ENCODE measurements at places on chromosomes 1 and 21.
A peak's percentile ranks its signal among the peaks of the same experiment; 100 is the strongest.

- DNase-seq, result peak; percentile 47
Observed at GRCh38 chr1:6612641-6613360, 730 bp upstream of the PHF13 start.

DNA sequence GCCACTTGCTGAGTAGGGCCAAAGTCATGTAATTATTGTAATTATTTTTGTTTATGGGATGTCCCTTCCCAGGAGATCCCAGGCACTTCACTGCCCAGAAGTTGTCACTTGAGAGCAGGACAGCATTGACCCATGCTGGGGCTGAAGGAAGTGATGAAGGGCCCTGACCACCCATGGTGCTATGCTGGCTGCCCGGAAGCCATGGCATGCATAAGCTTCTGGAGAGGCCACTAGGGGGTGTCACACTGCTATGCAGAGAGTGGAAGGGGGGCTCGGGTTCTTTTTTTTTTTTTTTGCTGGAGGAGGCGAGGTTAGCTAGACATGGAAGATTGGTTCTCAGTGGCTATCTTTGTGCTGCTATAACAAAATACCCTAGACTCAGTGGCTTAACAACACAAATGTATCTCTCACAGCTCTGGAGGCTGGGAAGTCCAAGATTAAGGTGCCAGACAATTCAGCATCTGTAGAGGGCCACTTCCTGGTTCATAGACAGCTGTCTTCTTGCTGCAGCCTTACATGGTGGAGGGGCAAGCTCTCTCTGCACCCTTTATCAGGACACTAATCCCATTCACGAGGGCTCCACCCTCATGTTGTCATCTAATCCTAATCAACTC lies 84.9 kb downstream of the CNIH3 start:
- no peak for DNase-seq

DNA sequence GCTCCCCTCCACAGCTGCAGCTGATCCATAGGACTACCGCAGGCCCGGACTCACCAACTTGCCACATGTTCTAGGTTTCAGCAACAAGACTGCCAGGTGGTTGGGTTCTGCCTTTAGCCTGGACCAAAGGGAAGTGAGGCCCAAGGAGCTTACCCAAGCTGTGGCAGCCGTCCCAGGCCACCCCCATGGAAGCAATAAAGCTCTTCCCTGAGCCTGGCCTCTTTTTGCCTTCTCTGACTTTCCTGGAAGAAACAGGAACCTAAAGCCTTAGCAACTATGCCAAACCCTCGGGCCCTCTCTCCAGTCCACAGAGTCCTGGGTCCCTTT lies 2.7 kb upstream of the ARTN start:
- DNase-seq, result no peak

GRCh38 chr1:54296666-54297065 lies 96.7 kb downstream of the MRPL37 start:
- DNase-seq, result no peak

GRCh38 chr1:206466840-206467649 lies 3.2 kb upstream of the IKBKE start:
- no peak for DNase-seq

GRCh38 chr1:96520579-96520947 lies 201.0 kb upstream of the PTBP2 start:
- peak; percentile 42 for DNase-seq

DNA sequence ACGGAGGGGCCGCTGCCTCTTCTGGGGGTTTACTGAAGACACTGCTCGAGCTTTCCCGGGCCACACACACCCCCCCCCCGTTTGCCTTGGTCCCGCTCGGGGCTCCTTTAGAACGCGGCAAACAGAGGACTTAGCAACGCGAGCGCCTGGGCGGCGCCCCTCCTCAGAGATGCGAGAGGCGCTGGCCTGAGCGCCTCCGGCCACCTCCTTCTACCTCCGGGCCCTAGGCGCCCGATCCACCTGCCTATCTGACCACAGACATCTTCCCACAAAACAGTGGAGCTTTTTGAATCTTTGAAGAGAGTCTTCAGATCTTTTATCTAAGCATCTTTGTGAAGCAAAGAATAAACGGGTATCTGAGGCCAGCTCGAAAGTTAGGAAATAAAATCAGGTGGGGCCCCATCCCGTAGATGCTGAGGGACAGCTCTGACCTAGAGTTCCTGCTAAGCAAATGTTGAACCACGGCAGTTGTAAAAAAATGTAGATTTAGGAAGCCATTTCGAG lies 436 bp upstream of the TTLL7 start:
- peak; percentile 85 for DNase-seq

DNA sequence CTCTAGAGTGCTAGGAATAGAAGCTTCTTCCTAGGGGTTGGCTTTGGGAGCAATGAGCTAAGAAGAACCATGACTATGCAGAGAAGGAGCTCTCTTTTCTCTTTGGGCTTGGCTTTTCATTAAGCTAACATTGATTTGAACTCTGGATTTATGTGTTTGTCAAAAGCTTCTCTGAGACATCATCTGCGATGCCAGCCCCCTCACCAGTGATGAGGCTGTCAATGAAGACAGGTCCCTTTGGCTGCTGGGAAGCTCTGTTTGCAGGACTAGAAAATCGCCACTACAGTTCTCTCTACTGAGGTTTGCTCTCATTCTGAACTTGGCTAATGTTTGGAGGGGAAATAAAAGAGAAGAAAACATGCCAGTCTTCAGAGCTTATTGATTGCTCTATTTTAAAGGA lies 185.0 kb downstream of the PCP4 start:
- no peak for DNase-seq

GRCh38 chr1:55531644-55532043 lies 316.5 kb upstream of the USP24 start:
- no peak for DNase-seq

GRCh38 chr1:168301664-168302320 lies 21.1 kb downstream of the TBX19 start:
- DNase-seq, result peak; percentile 47

- DNase-seq, result no peak
Observed at GRCh38 chr1:236394879-236395229, 768 bp downstream of the EDARADD start.

- no peak for DNase-seq
Observed at GRCh38 chr1:202376247-202376646, 27.7 kb downstream of the PPP1R12B start.

GRCh38 chr1:108050911-108051629 lies 86.1 kb upstream of the VAV3 start:
- DNase-seq, result peak; percentile 8

DNA sequence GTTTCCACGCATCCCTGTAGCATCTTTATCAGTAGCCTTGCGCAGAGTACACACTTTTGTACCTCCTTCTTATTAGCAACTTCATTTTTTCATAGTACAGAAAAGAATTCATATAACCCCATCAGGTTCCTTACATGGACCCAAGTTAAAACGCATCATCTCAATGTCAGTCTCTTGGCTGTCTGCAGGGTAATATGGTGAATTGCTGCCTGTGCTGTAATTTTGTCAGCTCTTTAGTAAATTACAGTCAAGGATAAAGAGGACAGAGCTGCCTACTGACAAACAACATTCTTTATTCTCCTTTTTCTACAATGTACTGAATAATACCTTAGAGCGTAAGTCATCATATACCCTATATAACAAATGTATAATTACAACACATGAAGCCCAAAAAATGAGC lies 222.5 kb downstream of the MRPL39 start:
- DNase-seq, result no peak

DNA sequence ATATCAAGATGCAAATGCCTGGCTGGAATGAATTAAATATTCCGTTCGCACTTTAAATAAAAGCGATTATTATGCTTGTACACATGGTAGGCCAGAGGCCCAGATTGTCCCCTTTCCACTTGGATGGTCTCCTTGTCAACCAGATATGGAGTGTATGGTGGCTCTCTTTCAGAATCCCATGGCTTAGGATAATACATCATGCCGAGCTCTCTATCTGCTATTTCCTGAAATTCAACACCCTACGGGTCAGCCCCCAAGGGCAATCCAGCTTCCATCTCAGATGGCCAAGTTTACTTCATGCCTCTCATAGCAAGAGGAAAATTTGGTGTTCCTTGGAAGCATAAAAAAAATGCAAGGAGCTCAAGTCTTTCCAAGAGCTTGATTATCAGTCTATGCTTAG lies 25.4 kb upstream of the FMO1 start:
- DNase-seq, result peak; percentile 37

- no peak for DNase-seq
Observed at GRCh38 chr1:100834777-100835660, 59.6 kb downstream of the EXTL2 start.

GRCh38 chr1:150995896-150996295 lies 10.8 kb downstream of the MINDY1 start:
- no peak for DNase-seq

DNA sequence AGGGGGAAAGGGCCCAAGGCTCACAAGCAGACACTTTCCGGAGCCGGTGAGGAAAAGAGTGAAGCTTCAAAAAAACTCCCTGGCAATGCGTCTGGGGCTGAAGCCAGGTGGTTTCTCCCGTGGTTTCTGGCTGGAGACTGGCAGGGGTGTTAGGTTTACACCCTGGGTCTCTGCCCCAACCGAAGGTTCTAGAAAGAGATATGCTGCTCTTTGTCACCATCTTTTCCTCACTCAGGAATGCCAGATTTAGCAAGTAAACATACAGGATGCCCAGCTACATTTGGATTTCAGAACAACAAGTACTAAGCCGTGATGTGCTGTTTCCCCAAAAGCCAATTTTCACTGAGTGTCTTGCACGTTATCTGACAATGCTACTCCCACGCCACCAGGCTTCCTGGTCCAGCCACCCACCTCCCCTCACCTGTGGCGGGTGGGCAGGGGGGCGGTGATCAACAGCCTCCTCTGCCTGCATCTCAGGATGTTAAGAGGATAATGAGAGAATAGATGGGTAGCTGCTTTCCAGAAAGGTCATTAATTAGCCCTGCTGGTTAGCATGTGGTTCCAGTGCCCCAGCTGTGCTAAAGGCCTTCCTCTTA lies 69.6 kb upstream of the OLIG2 start:
- DNase-seq, result no peak

GRCh38 chr1:116374353-116375147 lies 1.5 kb downstream of the ATP1A1 start:
- no peak for DNase-seq

DNA sequence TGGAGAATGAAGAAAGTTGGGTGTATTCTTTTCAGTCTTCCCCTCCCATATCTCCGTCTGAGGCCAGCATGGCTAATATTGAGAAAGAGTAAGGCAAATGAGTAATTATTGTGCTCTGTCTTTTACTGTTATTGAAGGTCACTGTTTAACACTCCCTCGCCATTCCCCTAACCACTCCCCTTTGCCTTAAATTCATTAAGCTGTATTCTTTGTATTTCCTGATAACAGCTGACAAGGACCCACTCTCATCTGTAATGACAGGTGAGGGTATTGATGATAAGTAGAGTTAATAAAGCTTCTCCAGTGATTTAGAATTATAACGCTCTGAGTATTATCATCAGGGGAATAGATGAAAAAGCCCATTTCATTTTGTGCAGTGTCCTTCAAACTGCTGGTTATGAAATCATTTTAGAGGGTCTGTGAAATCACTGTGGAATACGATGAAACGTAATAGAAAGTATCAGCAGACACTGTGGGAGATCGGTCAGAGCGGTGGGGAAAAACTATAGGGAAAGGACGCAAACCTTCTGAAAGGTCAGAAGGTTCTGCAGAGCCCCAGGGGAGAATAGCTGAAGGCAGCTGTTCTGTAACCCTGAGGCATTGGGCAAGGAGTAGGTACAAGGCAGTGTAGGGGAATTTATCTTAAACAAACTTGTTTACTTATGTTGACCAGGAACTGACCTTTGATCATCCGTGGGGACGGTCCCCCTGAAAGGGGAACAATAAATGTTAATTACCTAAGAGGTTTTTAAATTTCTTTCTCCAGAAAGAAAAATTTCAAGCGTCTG lies 46.3 kb upstream of the CACYBP start:
- no peak for DNase-seq

DNA sequence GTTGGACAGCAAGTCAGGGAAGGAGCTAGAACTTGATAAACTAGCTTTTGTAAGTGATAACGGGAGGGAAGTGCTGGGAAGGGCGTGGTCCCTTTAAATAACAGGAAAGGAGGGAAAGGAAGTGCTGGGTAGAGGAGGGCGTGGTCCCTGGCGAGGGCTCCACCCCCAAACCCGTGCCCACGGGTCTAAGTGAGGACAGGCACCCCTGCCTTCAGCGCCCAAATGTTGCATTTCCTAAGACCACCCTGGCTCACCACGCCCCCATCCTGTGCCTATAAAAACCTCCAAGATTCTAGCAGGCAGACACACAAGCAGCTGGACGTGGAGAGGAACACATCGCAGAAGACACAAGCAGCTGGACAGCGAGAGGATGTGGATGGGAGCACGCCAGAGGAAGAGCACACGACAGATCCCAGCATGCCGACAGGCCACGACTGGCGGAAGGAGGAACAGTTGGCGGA lies 58.5 kb downstream of the PALMD start:
- no peak for DNase-seq

GRCh38 chr1:194717941-194718340 lies 1531.5 kb upstream of the B3GALT2 start:
- no peak for DNase-seq

DNA sequence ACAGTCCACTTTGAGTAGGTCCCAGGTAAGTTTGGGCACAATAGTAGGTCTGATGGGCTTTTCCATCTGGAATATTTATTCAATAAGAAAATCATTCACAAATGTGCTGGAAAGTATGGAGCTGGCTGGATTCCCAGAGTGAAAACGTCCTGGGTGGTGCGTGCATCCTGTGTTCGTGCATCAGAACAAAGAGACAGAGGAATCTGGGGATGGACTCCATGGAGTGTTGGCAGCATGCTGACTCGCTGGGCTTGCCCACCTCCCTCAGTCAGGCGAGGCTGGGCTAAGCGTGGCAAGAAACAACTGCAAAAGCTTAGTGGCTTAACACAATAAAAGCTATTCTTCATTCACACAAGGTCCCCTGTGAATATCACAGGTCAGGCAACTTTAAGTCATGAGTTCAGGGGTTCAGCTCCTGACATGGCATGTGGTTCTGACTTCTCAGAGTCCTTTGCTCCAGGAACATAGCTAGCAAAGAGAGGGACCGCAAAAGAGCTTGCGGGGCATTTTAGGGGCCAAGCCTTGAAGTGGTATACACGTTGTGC lies 151.6 kb upstream of the ZNF644 start:
- DNase-seq, result no peak

- DNase-seq, result no peak
Observed at GRCh38 chr1:231869364-231869763, 242.8 kb downstream of the DISC1 start.

GRCh38 chr1:61344696-61345095 lies 262.3 kb downstream of the NFIA start:
- DNase-seq, result peak; percentile 43

DNA sequence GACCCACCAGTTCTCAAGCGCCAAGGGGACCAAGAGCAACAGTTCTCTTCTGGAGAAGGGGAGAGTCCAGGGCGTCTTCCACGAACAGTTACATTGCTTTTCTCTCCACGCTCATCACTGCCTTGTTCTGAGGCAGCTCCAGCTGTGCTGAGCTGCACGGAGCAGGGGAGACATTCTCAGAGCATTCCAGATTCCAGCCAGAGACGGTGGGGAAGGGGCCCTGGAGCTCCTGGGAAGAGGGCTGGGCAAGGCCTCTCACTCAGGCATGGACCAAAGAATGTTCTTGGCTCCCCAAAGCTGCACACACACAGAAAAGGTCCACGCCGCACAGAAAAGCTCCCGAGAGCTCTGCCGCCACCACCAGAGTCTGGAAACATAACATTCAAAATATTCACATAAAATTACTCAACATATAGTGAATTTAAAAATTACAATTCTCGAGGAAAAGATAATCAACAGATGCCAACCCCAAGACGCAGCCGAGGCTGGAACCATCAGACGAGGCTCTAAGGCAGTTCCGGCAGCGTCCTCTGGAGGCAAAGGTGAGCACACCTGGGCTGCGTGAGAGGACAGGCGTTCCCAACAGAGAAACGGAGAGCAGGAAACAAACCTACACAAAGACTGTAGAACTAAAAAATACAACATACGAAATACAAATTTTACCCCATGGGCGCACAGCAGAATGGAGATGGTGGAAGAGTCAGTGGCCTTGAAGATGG lies 40.5 kb downstream of the UBE2G2 start:
- no peak for DNase-seq
